ENCODE measurements at places on chromosomes 3 and 15. TPM values are rescaled to one million over a fixed set of nuclear protein-coding genes. Genes with fewer than 3 reads are reported as not detected.
A peak's percentile ranks its signal among the peaks of the same experiment; 100 is the strongest.

GRCh38 chr3:184227481-184227935 lies 1.9 kb upstream of the VWA5B2 start:
- no peak overlapping the region for H3K27ac ChIP-seq
- peaks cover 18% of the 10 kb centered on the region for H3K27me3 ChIP-seq
- H3K4me3 ChIP-seq: no peak overlapping the region
- DNase-seq: peak; percentile 56
- peaks cover 22% of the 10 kb centered on the region for H3K4me1 ChIP-seq
- H3K36me3 ChIP-seq: no peaks in the 10 kb centered on the region

DNA sequence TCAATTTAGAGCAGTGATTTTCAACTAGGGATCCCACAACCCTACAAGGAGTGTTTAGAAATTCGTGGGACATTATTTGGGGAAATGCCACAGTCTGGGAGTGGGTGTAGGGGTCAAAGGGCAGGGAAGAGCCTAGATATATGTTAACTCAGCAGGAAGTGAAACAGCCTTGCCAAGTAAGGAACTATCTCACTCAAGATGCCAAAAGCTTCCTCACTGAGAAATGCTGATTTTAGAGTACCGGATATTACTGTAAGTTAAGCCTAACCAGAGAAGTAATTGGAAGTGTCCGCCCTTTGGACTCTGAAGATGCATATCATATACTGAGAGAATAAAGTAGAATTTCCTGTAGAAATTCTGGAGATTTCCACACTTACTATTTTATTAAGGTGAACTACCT lies 158.6 kb downstream of the BBX start:
- no peak overlapping the region for H3K27ac ChIP-seq
- no peaks in the 10 kb centered on the region for H3K36me3 ChIP-seq
- no peak overlapping the region for H3K4me3 ChIP-seq
- peaks cover 20% of the 10 kb centered on the region for H3K4me1 ChIP-seq
- no peaks in the 10 kb centered on the region for H3K27me3 ChIP-seq
- no peak for DNase-seq

- H3K36me3 ChIP-seq: peaks cover 6% of the 10 kb centered on the region
- H3K27ac ChIP-seq: no peak overlapping the region
- no peak for DNase-seq
- no peak overlapping the region for H3K4me3 ChIP-seq
- H3K4me1 ChIP-seq: peaks cover 38% of the 10 kb centered on the region
Observed at GRCh38 chr15:67127965-67128364, 62.6 kb downstream of the SMAD3 start.

GRCh38 chr3:45003406-45003805 lies 22.7 kb upstream of the CLEC3B start:
- DNase-seq: no peak
- H3K36me3 ChIP-seq: peaks cover 46% of the 10 kb centered on the region
- no peaks in the 10 kb centered on the region for H3K27me3 ChIP-seq
- H3K4me3 ChIP-seq: no peak overlapping the region
- peaks cover 8% of the 10 kb centered on the region for H3K4me1 ChIP-seq

- H3K27ac ChIP-seq: no peak overlapping the region
- H3K27me3 ChIP-seq: no peaks in the 10 kb centered on the region
- no peak overlapping the region for H3K4me3 ChIP-seq
Observed at GRCh38 chr3:161069511-161070251, 35.5 kb downstream of the B3GALNT1 start.

DNA sequence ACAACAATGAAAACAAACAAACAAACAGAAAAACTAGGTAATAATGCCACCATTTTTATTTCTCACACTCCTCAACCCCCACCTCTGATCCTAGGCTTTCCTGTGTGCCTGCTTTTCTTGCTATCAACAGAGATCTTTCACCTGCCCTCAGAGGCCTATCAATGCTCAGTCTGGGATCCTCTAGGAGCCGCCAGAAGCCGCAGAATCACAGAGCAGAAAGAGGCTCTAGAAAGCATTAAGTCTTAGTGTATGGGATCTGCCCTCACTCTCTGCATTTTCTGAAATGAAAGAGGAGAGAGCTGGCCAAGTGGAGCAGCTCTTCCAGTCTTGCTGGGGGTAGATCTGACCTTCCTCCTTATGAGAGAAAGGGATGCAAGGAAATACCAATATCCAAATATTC lies 306.8 kb downstream of the TUSC7 start:
- no peaks in the 10 kb centered on the region for H3K4me1 ChIP-seq
- H3K27me3 ChIP-seq: peaks cover 2% of the 10 kb centered on the region
- no peak overlapping the region for H3K4me3 ChIP-seq
- DNase-seq: no peak

DNA sequence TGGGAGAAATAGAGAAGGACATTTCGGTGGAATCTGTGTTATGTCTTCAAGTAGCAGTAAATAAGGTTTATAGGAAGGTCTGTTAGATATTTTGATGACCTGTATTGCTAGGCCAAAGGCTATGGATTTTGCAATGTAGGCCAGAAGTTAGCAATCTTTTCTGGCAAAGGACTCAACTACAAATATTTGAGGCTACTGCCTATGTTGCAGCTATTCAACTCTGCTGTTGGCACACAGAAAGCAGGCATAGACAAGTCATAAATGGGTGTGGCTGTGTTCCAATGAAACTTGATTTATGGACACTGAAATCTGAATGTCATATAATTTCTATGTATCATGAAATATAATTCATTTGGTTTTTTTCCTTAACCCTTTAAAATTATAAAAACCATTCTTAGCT lies 438.7 kb upstream of the C2CD4B start:
- no peak overlapping the region for H3K27ac ChIP-seq
- H3K36me3 ChIP-seq: no peaks in the 10 kb centered on the region
- H3K4me3 ChIP-seq: no peak overlapping the region
- no peaks in the 10 kb centered on the region for H3K4me1 ChIP-seq
- no peaks in the 10 kb centered on the region for H3K27me3 ChIP-seq

GRCh38 chr15:84736375-84736774 lies 12.0 kb upstream of the ZNF592 start:
- H3K27ac ChIP-seq: peak overlapping the region; percentile 80
- DNase-seq: peak; percentile 97
- peak overlapping the region; percentile 42 for H3K4me3 ChIP-seq

DNA sequence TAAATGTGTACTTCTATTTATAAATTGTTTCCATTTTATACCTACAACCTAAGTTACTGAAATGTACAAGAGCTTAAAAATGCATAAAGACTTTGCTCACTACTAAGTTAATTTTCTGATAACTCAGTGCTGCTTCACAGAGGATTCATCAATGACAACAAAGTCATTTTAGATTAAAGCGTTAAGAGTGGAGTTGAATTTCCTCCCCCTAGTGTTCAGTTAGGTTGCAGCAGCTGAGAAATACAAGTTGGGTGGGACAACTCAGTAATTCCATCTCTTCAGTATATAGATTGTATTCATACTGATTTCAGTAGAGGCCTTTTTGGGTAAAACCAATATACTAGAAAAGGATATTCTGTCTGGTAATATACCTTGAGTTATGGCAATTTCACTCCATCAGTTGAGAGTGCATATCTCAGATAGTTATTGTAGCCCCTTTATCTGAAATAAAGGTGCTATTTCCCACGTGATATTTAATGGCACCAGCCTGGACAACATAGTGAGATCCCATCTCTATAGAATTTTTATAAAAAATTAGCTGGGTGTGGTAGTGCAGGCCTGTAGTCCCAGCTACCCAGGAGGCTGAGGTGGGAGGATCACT lies 6.9 kb upstream of the RPL35A start:
- H3K27ac ChIP-seq: no peak overlapping the region
- no peaks in the 10 kb centered on the region for H3K36me3 ChIP-seq
- H3K27me3 ChIP-seq: no peaks in the 10 kb centered on the region

DNA sequence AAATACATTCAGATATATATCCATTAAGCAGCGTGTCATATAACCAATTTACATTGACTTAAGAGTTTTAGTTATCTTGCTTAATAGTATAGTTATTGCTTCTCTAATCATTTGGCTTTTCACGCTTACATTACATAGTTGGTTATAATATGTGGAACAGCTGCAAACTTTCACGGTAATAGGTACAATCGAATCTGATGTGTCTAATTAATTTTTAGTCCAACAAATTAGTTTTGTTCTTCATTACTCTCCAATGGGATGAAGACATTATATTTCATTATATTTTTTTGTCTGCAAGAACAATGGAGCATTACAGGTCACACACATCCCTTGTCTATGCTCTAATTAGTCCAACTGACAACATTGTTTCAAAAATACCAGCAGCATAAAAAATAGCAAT lies 546.3 kb downstream of the ROBO2 start:
- no peaks in the 10 kb centered on the region for H3K36me3 ChIP-seq
- DNase-seq: no peak
- H3K4me1 ChIP-seq: no peaks in the 10 kb centered on the region
- H3K4me3 ChIP-seq: no peak overlapping the region

- no peaks in the 10 kb centered on the region for H3K4me1 ChIP-seq
- no peak overlapping the region for H3K27ac ChIP-seq
- DNase-seq: no peak
- no peaks in the 10 kb centered on the region for H3K36me3 ChIP-seq
- no peaks in the 10 kb centered on the region for H3K27me3 ChIP-seq
- H3K4me3 ChIP-seq: no peak overlapping the region
Observed at GRCh38 chr3:139524841-139525636, 14.5 kb downstream of the RBP1 start.

DNA sequence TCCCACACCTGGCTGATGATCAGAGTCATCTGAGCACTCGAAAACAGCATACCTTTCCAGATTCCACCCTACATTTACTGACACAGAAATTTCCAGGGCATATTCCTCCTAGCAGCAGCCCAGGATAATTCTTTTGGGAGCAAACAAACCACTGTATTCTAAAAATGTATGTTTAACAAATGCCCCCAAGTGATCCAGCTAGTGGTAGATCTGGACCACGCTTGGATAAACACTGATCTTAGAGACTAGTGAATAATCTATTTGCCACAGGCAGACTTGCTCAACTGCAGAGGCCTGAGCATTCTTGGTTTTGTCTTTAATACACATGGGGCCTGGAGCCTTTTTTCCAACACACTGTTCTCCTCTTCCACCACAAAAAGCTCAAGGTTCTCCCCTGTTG lies 89.6 kb downstream of the TM4SF4 start:
- no peak overlapping the region for H3K27ac ChIP-seq
- no peak overlapping the region for H3K4me3 ChIP-seq
- DNase-seq: no peak
- peaks cover 2% of the 10 kb centered on the region for H3K27me3 ChIP-seq
- no peaks in the 10 kb centered on the region for H3K4me1 ChIP-seq
- H3K36me3 ChIP-seq: no peaks in the 10 kb centered on the region

GRCh38 chr3:117842086-117842485 lies 1132.5 kb downstream of the TUSC7 start:
- H3K4me3 ChIP-seq: no peak overlapping the region
- no peak overlapping the region for H3K27ac ChIP-seq
- DNase-seq: no peak
- no peaks in the 10 kb centered on the region for H3K4me1 ChIP-seq

TM4SF4 gene
- polyA plus RNA-seq: not detected

SAMMSON gene
- polyA plus RNA-seq: not detected

UBAP1L gene
- not detected for polyA plus RNA-seq

SV2B gene
- polyA plus RNA-seq: not detected

THSD4 gene
- polyA plus RNA-seq: not detected

NR1I2 gene
- 0.06 TPM for polyA plus RNA-seq

NEIL1 gene
- 1.1 TPM for polyA plus RNA-seq
